ENCODE measurements at places on chromosomes 4 and X.

DNA sequence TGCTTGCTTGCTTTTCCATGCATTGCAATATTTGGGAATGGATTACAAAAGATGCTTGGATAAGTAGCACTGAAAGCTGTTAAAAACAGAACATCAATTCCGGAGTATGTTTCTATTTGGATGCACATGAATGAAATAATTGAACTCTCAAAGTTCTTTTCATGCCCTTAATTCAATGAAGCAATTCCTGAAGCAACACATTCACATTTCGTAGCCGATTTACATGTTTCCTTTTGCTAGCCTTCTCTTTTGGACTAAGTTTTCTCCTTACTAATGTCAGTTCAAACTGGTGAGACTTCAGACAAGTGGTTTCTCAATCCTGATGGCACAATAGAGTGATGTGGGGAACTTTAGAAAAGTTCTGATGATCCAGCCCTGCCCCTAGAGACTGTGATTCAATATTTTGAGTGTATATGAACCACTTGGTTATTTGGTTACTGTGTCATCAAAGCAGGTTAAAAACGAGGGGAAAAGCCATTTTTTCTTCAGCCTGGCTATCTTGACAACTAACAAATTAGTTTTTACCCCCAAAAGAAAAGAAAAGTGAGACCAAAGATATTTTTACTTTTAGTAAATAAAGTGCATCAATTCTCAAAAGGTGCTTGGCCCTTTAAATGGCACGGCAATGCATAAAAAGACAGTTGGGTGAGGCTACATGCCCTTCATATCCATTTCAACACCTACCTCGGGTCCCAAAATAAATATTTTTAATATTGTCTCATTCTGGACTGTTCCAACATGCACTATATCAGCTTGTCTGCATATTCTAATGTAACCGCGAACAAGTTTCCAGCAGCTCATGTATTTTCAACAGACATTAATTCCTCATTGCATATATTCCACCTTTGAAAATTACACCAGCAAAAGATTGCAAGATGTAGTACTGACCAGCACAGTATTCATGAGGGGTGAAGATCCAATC is 90.1 kb upstream of the RPL34 start:
- DNase-seq: no peak

GRCh38 chrX:154482786-154483185 is 3.6 kb downstream of the UBL4A start:
- DNase-seq: no peak

DNA sequence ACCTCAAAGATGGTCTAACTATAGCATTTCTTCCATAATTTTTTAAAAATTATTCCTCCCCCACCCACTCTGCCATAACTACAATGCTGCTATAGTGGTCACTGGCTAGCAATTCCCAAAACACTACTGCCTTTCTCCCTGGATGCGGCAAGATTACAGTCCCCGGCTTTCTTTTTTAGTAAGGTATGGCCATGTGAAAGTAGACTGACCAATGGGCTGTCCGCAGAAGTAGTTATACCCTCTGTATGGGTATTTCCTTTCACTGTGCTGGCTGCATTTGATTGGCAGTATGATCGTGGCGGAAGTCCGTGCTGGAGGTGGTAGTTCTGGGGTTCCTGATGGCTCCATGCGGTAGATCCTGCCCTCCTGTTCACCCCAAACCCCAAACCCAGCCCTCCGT is 166.0 kb downstream of the FBXO8 start:
- DNase-seq: no peak

- no peak for DNase-seq
These were observed 69.2 kb downstream of the MID1IP1 start for GRCh38 chrX:38870361-38870895.

- DNase-seq: no peak
These were observed 70.2 kb upstream of the MAP3K15 start for GRCh38 chrX:19585332-19586082.

DNA sequence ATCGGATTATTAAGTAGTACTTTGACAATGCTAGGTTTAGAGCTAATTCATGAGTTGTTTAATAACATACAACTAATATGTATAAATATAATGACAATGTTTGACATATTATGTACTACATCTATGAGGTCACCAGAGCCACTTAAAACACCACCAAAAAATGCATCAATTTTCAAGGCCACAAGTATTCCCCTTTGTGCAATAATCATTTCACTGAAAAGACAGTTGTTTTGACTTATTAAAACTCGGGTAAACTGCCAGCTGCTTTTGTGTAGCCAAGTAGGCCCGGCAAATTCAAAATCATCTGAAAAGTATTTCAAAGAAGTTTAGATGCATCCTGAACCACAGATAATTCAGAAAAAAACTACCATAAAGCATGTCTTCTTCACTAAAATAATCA is 48.7 kb downstream of the CLOCK start:
- DNase-seq: no peak

DNA sequence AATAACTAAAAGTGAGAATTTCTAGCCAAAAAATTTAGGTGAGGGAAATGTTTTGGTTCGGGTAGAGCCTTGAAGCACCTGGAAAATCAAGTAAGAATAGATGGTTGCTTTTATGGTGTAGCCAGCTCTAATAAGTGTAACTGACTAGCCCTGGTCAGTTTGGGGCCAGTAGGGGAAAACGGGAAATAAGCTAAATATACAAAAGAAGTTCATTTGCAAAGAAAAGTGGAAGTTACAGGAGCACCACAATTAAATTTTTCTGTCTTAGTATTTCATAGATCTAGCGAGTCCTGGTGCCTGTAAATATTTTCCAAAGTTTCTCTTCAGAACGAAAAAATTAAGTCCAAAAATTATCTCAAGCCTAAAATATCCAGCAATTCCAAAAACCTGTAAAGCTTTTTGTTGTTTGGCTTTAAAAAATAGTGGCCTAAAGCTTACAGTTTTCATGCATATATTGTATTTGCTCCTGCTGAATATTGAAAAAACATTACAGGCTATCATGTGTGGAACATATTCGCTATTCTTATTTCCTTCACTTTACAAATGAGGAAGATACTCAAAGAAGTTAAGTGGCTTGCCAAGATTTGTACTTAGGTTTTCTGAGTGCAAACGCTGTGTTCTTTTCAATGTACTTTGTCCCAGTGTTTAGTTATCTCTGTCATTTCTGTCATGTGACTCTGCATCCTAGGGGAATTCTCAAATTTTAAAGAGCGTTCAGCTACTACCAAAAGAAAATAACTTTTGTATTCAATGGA is 7.3 kb upstream of the PTPN13 start:
- DNase-seq: no peak

GRCh38 chr4:8260656-8261111 is 8.9 kb upstream of the HTRA3 start:
- no peak for DNase-seq

- DNase-seq: no peak
These were observed 6.4 kb upstream of the RHOH start for GRCh38 chr4:40190465-40190864.

DNA sequence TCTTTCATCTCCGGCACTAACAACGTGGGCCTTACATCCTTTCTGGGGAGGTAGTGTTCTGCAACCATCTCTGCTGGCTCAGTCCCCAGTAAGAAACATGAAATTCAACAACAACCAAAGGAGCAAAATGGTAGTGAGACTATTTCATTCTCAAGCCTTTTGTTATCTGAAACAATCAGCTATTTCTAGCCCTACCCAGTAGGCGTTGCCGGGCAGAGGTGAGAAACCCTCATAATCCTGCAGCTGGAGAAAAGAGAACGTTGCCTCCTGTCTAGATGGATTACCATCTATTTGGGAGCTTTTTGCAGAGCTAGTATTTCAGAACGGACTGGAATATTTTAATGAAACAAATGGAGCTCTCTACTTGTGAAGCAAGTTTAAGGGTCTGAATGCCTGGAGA is 66.4 kb upstream of the GPR174 start:
- DNase-seq: no peak

- DNase-seq: no peak
These were observed 50.6 kb downstream of the PTCHD1 start for GRCh38 chrX:23385242-23385641.

DNA sequence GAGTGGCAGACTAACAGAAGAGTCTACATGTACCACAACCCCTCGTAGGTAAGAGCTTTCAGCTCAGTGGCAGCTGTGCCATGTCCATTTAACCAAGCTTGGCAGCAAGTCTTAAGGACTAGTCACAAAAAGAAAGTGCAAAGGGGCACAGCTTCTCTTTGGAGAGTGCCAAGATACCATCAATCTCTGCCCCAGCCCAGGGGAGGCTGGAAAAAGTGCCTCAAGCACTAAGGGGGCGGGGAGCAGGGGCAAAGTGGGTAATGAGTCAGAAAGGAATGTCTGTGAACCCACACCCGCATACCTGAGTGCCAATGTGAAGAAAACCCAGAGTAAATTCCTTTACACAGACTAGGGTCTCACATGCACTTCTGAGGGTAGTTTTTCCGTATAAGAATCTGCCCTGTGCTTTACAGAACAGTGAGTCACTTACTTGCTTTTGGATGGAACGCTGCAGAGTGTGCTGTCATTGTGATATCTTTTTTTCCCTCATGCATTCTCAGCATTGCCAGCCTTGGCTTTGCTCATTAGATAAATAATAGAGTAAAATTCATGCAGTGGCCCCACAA is 219.8 kb downstream of the ZNF674 start:
- DNase-seq: no peak

- DNase-seq: no peak
These were observed 115.0 kb upstream of the NALF2 start for GRCh38 chrX:69389101-69389501.

GRCh38 chr4:139892973-139893736 is 227.5 kb downstream of the MGST2 start:
- DNase-seq: no peak

DNA sequence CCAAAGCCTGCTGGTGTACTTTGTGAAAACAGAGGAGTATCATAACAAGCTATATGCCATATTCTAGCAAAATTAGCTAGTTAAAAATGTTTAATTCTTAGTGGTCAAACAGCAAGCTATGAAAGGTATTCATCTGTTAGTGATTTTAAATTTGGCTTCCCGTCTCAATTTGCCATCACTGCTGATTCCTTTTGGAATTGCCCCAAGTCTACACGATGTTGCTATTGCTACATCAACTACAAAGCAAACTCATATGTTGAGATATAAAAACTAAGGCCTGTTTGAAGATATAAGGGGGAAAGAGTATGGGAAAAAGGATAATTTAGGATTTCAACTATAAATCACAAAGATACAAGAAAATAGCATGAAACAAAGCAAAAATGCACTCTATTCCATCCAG is 146.1 kb downstream of the COL25A1 start:
- DNase-seq: no peak

GRCh38 chr4:77952457-77952856 is 89.8 kb downstream of the MRPL1 start:
- no peak for DNase-seq

- peak; percentile 0 for DNase-seq
These were observed 251.4 kb upstream of the DDX53 start for GRCh38 chrX:22748093-22748999.

DNA sequence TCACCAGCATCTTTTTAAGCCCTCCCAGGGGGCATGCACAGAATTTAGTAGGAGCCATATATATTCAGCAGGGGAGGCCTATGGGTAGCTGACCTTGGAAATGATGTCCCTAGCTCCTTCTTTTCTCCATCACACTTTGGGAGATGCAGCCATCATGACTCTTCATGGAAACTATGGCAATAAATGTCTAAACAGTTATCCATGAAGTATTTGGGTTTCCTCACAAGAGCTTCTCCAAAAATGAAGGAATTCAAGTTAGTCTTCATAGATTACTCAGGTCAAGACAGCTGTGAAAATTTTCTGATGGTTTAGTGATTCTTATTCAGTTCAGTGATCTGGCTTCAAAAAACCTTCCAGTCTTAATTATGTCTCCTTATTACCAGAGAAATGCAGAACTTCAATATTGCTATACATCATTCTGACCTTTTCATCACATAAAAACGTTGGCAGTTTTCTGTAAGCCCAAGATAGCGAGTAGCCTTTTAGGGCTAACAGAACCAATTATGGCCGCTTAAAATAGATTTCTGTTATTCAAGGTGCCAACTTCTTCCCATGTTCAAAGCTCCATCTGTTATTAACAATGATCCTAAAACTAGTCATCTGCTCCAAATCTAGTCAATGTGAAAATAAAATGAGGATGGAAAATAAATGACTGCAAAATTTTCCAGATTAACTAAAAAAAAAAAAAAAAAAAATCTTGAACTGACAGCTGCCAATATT is 52.5 kb downstream of the TMEM156 start:
- DNase-seq: no peak

GRCh38 chrX:13092455-13092941 is 48.1 kb upstream of the FAM9C start:
- DNase-seq: peak; percentile 8

GRCh38 chrX:40465735-40466551 is 114.8 kb upstream of the ATP6AP2 start:
- DNase-seq: no peak

DNA sequence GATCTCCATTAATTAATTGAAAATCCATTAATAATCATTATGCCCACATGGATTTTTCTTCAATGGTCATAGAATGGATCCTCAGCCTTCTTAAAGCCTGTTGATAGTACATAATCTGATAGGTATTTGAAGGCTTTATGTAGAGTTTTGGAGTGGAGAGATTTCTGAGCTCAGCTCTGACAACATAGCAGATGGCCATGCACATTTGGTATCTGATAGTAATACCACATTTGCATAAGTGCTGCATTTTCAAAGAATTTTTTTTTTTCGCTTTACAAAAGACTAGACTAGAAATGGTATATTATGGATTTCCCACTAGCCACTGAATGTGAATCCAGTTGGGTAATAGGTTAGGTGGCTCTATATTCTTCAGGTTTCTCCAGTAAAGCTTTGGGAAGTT is 440.6 kb downstream of the FGF13 start:
- no peak for DNase-seq

DNA sequence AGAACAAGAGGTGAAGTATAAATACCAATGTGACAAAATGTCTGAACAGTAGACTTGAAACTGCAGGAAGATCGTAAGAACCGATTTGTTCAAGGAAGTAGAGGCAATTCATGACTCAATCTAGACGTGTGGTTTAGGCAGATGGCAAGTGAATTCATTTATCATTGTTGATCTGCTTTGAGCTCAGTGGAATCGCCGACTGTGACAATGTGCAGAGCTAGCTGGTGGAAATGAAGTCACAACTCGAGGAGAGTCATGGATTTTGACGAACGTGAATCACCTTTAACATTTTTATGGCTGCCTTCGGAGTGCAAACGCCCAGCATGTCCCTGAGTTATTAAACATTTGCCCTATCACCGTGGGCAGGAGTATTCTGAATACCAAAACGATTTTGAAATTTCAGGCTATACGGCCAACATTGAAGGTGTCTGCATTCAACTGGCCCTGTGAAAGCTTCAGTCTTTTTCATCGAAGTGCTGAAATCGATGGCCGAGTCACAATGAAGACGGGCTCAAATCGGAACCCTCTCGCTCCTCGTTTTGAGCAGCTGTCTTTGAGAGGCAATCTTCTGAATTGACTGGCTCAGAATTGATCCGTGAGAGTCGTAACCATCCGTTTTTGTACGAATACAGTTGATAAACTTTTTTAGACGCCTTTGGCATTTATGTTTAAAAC is 689 bp upstream of the OGT start:
- no peak for DNase-seq

- no peak for DNase-seq
These were observed 47.9 kb upstream of the RGN start for GRCh38 chrX:47030339-47030738.

Measured in activated naive CD4-positive, alpha-beta T cell (primary cell).